ENCODE measurements at places on chromosomes 7 and 10.

- DNase-seq: no peak
These were observed 44.5 kb upstream of the ACBD5 start for GRCh38 chr10:27285093-27285492.

GRCh38 chr7:30556840-30557239, 37.8 kb upstream of the GARS1 start:
- DNase-seq: no peak

- no peak for DNase-seq
These were observed 69.2 kb downstream of the PHYHIPL start for GRCh38 chr10:59245686-59246085.

DNA sequence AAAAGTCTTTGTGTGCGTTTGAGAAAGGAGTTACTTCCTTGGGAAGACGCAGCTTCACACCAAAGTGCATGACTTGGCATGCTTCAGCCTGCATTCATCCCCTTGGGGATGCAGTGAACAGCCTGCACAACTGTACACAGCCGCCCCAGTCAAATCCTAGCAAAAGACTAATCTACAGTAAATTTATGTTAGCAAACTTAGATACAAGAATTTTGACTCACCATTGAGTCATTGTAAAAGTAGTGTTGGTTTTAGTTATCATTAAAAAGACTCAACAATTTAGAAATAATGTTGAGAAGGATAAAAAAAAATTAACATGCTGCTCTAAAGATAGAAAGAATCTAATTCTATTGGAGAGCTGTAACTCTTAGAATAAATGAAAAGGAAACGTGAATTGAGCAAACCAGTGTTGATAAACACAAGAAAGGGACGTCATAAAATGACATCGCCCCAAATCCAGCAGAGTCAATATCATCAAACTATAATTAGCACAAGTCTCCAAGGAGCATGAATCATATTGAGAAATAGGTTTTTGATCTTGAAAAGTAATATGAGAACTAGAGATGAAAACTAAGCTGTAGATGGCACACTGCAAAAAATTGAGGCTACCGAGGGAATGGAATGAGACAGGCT, 11.9 kb upstream of the OPTN start:
- DNase-seq: no peak

- no peak for DNase-seq
These were observed 40.6 kb downstream of the LDB3 start for GRCh38 chr10:86708783-86709380.

- no peak for DNase-seq
These were observed 50.8 kb downstream of the CYTH3 start for GRCh38 chr7:6221340-6222319.

GRCh38 chr10:122657729-122658128, 41.9 kb downstream of the C10orf120 start:
- DNase-seq: no peak

DNA sequence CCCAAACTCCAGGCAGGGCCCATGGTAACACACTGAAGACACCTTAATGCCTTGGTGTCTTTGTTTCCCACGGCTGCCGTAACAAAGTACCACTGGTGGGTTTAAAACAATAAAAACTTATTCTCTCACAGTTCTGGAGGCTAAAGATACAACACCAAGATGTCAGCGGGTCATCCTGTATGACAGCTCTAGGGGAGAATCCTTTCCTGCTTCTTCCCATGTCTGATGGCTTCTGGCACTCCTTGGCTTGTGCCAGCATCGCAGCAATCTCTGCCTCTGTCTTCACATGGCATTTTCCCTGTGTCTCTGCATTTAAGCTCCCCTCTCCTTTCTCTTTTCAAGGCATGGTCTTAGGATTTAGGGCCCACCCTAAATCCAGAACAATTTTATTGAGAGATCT, 33.1 kb downstream of the PRSS2 start:
- no peak for DNase-seq

All from activated CD8-positive, alpha-beta memory T cell treated with anti-CD3 and anti-CD28 coated beads for 48 hours (primary cell).